ENCODE measurements at places on chromosomes 6 and 20. TPM values are rescaled to one million over a fixed set of nuclear protein-coding genes. Genes with fewer than 3 reads are reported as not detected.

Gene TCF15
- 4.0 TPM for total RNA-seq

Gene SHLD1
- total RNA-seq: 13.6 TPM

Gene C6orf141
- total RNA-seq: 0.44 TPM

Gene FAM110A
- 3.6 TPM for total RNA-seq

Gene IRAK1BP1
- total RNA-seq: 3.6 TPM

Gene KIAA0408
- total RNA-seq: 3.8 TPM

Gene HSPA12B
- 6.4 TPM for total RNA-seq

Gene MCHR2
- total RNA-seq: not detected

Gene HLA-DOA
- total RNA-seq: 2.0 TPM

Gene NEURL2
- total RNA-seq: 7.5 TPM

Gene ABHD16B
- not detected for total RNA-seq

Gene NRN1
- total RNA-seq: 12.4 TPM

Gene VNN1
- total RNA-seq: 0.65 TPM

Gene OSTM1
- 55.3 TPM for total RNA-seq

Gene MATN4
- not detected for total RNA-seq

Gene NKAIN2
- total RNA-seq: 2.7 TPM

Gene TCF21
- 25.4 TPM for total RNA-seq

Gene RAET1L
- not detected for total RNA-seq

Gene AKAP12
- 27.3 TPM for total RNA-seq

Gene MUC21
- not detected for total RNA-seq

Gene GGTLC1
- total RNA-seq: not detected

Gene FAM217A
- not detected for total RNA-seq

Gene FNDC1
- total RNA-seq: 0.36 TPM

Gene IBTK
- total RNA-seq: 28.3 TPM

Gene NECAB3
- 61.3 TPM for total RNA-seq

Gene TINAG
- 0.76 TPM for total RNA-seq

Gene FOXF2
- not detected for total RNA-seq

Gene NTSR1
- total RNA-seq: not detected

Gene ANKRD6
- 22.8 TPM for total RNA-seq

Gene DEFB124
- total RNA-seq: not detected

Gene NOTCH4
- 26.1 TPM for total RNA-seq

Gene ZBTB46
- 18.1 TPM for total RNA-seq

Gene GOPC
- total RNA-seq: 25.4 TPM

Gene TP53TG5
- total RNA-seq: 1.5 TPM

Gene ETV7
- total RNA-seq: 0.33 TPM

Gene ZC2HC1B
- not detected for total RNA-seq

Gene HMGA1
- total RNA-seq: 43.0 TPM

Gene SLC17A1
- not detected for total RNA-seq

Gene C6orf118
- not detected for total RNA-seq

Gene PTGIS
- total RNA-seq: 51.7 TPM

Gene EDN3
- total RNA-seq: not detected

Gene BACH2
- total RNA-seq: 2.8 TPM

All from right cardiac atrium (tissue), 5 donors.